ENCODE measurements at places on chromosomes 12 and 14.

- DNase-seq = no peak
These were observed 213.5 kb upstream of the LHX5 start for GRCh38 chr12:113684908-113685782.

GRCh38 chr12:95724767-95725166, 65.8 kb downstream of the NTN4 start:
- no peak for DNase-seq

GRCh38 chr12:4278329-4279197, 5.0 kb downstream of the CCND2 start:
- no peak for DNase-seq

DNA sequence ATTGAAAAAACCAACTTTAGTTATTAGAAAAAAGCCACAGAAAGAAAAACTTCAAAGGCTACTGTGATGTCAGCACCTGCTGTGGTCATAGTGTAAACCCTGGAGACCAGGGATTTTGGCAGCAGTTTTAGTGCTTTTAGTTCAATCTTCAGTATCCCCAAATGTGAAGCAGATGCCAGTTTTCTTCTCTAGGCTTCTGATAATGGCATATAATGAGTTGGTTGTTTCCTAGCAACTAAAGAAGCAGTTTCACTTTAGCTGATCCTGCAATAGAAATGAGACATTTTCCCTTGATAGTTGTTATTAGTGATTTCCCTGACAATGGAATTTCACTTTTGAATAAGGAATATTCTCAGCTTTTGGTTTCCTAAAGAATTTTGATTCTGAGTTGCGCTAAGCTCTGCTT, 131.2 kb downstream of the NUBPL start:
- DNase-seq = no peak

GRCh38 chr14:103867020-103867419, 19.6 kb upstream of the PPP1R13B start:
- DNase-seq = no peak

GRCh38 chr12:12029653-12030052, 41.1 kb upstream of the BCL2L14 start:
- no peak for DNase-seq

- DNase-seq = no peak
These were observed 10.0 kb downstream of the NIN start for GRCh38 chr14:50820786-50821509.

GRCh38 chr12:65609359-65609771, 214.9 kb upstream of the HMGA2 start:
- no peak for DNase-seq

DNA sequence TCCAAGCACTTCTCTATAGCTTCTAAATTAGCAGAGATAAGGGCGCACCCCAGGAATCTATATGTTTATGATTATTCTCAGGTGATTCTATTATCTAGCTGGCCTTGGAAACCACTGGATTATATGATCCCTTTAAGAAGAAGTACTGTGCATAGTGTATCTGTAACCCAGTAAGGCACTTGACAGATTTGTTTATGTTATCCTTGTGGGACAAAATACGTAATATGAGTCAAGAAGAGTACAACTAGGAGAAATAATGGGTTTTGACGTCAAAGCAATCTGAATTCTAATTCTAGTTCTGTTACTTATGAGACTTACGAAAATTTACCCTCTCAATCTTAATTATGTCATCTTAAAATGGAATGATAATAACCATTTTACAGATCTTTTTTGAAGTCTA, 259.6 kb upstream of the NAV3 start:
- DNase-seq = no peak

- no peak for DNase-seq
These were observed 135.3 kb downstream of the PAPOLA start for GRCh38 chr14:96637521-96637920.

DNA sequence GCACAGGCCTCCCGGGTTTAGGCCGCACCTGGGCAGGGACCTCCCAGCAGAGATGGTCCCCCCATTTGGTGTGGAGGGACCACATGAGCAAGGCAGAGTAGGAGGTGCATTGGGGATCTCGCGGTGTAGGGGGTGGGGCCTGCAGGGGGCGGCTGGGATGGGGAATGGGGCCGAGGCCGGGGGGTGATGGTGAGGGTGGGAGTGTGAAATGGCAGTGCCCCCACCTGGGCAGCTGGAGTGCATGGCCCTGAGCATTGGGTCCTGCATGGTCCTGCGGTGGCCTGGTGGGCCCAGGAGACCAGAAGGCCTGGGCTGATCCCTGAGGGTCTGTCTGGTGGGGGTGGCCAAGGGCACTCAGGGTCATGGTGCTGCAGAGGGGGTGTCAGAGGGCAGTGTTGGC, 111.8 kb downstream of the KIF26A start:
- DNase-seq = no peak

DNA sequence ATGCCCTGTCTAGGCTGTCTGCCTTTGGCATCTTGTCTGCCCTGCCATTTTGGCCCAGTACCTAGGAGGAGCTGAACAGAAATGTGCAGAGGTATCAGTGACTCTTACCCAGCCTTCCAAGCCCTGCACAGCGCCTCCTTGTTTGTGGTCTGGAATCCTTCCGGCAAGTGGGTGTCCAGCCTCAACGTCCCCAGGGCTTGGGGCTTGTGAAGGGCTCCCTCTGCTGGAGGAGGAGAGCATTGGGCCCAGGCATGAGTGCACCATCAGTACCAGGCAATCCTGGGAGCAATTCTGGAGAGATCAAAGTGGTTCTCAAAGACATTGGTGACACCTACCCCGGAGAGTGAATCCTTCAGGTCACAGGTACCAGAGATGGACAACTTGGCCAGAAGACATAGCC, 2.4 kb upstream of the TCL1B start:
- peak; percentile 17 for DNase-seq

DNA sequence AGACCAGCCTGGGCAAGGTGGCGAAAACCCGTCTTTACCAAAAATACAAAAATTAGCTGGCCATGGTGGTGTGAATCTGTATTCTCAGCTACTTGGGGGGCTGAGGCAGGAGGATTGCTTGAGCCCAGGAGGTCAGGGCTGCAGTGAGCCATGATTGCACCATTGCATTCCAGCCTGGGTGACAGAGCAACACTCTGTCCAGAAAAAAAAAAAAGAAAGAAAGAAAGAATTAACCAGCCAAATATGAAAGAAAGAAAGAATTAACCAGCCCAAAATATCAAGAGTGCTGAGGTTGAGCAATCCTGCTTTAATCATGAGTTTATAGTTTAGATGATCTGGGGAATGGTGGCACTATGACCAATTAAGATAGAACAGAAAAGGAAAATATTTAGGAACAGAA, 3.5 kb upstream of the ACTN1 start:
- no peak for DNase-seq

DNA sequence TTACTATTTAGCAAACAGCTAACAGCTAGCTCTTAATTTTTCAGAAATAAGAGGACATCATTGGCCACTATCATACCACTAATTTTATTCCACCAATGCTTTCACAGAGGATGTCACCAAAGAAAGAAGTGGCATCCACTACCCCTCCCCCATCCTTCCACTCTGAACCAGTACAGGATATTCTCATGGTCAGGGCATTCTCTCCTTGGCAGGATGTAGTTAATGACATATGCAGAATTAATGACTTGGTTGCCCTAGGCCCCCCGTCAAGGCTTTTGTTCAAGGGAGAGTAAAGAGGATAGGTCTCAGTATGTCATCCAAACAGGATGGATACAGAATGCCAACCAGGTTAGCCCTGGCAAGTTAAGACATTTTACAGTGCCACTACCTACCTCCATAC, 18.9 kb upstream of the NUP107 start:
- DNase-seq = no peak

All from T-helper 17 cell (primary cell).